Coronary artery (tissue), 2 donors: ENCODE measurements at places on chromosomes 5 and 9.

DNA sequence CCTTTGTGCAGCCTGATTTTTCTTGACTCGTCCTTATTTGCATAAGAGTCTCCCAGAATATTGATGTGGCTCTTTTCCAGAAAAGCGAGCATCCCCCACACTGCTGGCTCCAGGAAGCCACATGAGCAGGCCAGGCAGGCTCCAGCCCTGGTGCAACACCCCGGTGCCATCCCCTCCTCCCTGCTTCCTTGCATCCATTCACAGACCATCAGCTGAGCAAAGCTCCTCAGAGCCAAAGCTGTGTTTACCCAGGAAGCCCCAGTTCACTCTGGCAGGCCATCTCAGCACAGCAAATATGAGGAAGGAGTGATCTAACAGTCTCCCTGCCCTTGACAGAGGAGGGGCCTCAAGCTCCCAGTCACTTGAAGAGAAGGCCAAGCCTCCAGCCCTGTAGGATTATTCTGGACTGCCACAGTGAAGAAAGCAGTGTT is 34.4 kb downstream of the INSYN2B start:
- DNase-seq, result no peak

DNA sequence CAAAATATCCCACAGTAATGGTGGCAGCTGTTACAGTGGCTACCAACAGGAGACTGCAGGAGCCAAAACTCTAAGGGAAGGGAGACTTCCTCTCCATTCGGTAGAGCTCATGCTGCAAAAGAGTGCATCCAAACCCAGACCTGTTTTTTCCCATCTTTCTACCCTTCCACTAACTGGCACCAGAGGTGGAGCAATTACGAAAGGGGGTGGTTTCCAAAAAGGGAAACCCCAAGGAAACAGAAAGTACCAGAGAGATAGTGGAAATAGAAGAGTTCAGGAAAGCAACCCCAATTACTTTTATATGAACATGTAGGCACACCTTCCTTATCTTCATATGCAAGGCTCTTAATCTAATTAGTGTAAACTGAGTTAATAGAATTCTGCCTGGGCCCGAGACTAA is 7.3 kb upstream of the WDR41 start:
- DNase-seq, result no peak

GRCh38 chr5:135341016-135341666 is 57.9 kb downstream of the MACROH2A1 start:
- no peak for DNase-seq

DNA sequence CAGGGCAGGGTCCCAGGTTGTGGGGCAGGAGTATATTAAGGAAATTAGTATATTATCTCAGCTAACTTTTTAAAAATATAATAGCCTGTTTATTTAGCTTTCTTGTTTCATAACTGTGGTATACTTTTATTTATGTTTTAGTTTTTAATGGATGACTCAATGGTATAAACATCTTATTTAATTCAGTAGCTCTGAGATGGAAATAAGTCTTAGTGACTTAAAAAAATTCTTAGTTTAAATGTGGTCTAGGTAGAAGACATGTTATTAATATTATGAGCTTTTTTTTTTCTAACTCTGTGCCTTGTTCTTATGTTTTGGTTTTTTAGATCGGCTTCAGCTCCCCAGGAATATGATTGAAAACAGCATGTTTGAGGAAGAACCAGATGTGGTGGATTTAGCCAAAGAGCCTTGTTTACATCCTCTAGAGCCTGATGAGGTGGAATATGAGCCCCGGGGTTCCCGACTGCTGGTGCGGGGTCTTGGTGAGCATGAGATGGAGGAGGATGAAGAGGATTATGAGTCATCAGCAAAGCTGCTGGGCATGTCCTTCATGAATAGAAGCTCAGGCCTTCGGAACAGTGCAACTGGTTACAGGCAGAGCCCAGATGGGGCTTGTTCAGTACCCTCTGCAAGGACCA is 43.1 kb downstream of the LNPEP start:
- no peak for DNase-seq

GRCh38 chr9:81687521-81688261 is 1.7 kb downstream of the TLE1 start:
- peak; percentile 84 for DNase-seq

DNA sequence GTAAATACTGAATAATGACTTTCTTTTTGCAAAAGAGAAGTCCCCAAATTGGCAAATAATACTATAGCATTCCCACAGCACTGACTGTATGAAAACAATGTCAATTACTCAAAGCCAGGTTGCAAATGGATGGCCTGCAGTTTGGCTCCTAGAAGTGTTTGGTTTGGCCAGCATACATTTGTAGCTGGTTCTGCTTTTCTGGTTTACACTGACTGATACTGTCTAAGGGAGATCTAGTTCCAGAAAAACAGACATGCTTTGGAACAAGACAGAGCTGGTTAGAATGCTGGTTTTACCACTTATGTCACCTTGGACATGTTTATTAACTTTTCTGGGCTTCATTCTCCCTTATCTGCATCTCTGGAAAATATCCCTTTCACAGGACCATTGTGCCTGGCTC is 81.5 kb upstream of the TRPM3 start:
- DNase-seq, result no peak

- no peak for DNase-seq
Observed at GRCh38 chr9:120463765-120464164, 116.2 kb downstream of the CDK5RAP2 start.

DNA sequence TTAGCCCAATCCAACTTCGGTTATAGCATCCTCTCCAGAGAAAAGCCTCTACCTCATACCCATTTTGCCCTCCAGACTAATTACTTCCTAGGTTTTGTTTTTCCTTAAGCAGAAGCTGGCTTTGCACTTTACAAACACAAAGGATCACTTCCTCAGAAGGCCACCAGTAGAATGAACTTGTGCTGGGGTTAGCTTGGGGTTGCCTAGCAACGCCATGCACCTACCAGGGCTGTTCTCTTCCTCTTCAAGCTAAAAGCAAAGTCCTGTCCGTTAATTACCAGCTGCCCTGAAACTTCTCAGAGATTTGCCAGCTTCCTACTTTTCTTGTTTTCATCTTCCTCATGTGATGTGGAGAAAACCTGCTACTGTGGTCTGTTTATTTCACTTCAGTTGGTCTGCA is 132.0 kb upstream of the WWC1 start:
- no peak for DNase-seq

GRCh38 chr9:119968836-119969707 is 599.8 kb upstream of the BRINP1 start:
- DNase-seq, result peak; percentile 80

- DNase-seq, result no peak
Observed at GRCh38 chr5:165624166-165624946, 2118.9 kb downstream of the MAT2B start.

- no peak for DNase-seq
Observed at GRCh38 chr5:98783051-98783649, 9.7 kb downstream of the RGMB start.

GRCh38 chr9:111944241-111944866 is 47.7 kb downstream of the UGCG start:
- DNase-seq, result no peak

- DNase-seq, result no peak
Observed at GRCh38 chr9:71446106-71446472, 322.2 kb downstream of the CEMIP2 start.
